Left kidney (tissue), 8 donors: ENCODE measurements at places on chromosomes 2 and 18. TPM values are rescaled to one million over a fixed set of nuclear protein-coding genes. Genes with fewer than 3 reads are reported as not detected.

The RBMS1 gene
- 177 TPM for polyA plus RNA-seq

The HNMT gene
- 78.8 TPM for polyA plus RNA-seq

The COBLL1 gene
- 142 TPM for polyA plus RNA-seq

The TSPYL6 gene
- 0.13 TPM for polyA plus RNA-seq

The TTN gene
- 1.2 TPM for polyA plus RNA-seq

The NAT8 gene
- polyA plus RNA-seq: 18.6 TPM

The TUBA4B gene
- 0.75 TPM for polyA plus RNA-seq

The ABCG8 gene
- polyA plus RNA-seq: 0.88 TPM

The TACR1 gene
- 2.9 TPM for polyA plus RNA-seq

The CAVIN2 gene
- 30.0 TPM for polyA plus RNA-seq

The QPCT gene
- 13.2 TPM for polyA plus RNA-seq

The NOL4 gene
- polyA plus RNA-seq: 2.8 TPM

- no peak for DNase-seq
Measured at GRCh38 chr2:226855787-226856186, 19.9 kb downstream of the RHBDD1 start.

GRCh38 chr2:53087262-53087873, 680.2 kb upstream of the CHAC2 start:
- no peak for DNase-seq

DNA sequence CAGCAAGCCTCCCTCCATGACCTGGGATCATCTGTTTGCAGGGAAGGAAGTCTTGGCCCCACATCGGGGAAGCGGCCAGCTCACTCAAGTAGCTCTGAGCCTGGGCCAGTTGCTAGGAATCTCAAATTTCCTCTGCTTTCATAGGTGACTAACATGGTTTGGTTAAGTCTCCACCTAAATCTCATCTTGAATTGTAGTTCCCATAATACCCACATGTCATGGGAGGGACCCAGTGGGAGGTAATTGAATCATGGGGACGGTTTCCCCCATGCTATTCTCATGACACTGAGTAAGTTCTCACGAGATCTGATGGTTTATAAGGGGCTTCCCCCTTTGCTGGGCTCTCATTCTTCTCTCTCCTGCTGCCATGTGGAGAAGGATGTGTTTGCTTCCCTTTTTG, 75.2 kb downstream of the LBH start:
- DNase-seq: no peak

DNA sequence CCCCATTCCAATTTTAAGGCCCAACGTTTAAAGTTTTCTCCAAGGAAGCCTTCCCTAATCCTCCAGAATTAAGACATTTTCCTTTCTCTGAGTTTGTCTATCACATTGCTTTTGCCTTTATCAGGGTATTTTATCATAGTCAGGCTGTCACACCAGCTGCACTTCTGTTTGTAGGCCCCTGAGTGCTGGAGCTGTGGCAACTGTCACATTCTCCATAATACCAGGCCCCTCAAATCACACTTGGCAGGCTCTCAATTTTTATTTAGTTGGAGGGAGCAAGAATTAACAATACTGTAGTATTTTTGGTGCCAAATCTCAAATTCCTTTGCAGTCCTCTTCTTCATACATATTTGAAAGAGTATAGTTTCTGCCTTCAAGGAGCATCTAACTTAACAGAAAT, 122.2 kb downstream of the FSHR start:
- no peak for DNase-seq

GRCh38 chr2:136029149-136029548, 43.7 kb upstream of the DARS1 start:
- DNase-seq: no peak

DNA sequence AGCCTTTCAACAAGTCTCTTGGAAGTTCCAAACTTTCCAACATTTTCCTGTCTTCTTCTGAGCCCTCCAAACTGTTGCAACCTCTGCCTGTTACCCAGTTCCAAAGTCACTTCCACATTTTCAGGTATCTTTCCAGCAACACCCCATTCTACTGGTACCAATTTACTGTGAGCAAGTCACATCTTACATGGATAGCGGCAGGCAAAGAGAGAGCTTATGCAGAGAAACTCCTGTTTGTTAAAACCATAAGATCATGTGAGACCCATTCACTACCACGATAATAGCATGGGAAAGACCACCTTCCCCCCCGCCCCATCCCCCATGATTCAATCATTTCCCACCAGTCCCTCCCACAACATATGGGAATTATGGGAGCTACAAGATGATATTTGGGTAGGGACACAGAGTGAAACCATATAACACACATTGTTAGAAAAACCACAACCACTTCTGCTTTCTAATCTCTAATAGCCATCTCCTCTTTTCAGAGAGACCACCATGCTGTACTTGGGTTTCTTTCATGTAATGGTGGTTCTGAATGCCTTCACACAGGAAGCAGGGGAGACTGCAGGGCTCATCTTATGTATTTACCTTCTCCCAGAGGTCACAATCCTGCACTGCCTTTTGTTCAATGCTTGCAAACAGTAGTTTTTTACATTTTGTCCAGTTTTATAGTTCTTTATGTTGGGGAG, 46.0 kb upstream of the CALCRL start:
- no peak for DNase-seq

DNA sequence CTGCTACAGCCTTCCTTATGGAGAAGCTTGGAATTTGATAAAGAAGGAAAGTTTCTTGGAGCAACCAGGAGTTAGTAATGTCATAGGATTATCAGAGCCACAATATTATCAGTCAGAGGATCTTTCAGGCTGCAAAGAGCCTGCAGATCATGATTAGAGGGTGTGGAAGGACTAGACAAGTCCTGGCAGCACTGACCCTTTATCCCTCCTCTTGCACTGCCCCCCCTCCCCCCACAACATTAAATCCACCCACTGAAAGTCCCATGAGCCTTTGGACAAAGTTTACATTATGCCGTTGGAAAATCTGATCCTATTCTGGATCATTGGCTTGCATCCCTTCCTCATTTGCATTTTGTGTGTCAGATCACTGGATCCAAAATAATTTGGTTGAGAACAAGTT, 18.7 kb upstream of the IMPA2 start:
- no peak for DNase-seq

GRCh38 chr2:112187805-112188596, 49.8 kb downstream of the FBLN7 start:
- no peak for DNase-seq

DNA sequence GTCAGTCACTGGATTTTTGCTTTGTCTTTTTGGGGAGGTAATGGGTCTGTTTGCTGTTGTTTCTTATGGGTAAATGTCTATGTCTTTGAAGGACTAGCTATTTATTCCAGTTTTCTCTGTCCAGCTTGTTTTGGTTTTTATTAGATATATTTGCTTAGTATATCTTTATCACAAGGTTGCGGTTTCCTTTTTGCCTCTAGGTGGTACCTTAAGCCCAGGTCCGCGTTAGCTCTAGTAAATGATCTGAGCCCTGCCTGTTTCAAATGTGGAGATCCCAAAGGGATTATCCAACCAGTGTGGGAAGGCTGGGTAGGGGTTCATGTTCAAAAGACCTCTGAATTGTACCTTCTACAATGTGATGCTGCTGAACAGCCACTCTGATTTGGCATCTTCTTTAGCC, 114.5 kb downstream of the MYO3B start:
- DNase-seq: no peak

- DNase-seq: no peak
Measured at GRCh38 chr2:54904836-54905235, 145.4 kb downstream of the RTN4 start.

DNA sequence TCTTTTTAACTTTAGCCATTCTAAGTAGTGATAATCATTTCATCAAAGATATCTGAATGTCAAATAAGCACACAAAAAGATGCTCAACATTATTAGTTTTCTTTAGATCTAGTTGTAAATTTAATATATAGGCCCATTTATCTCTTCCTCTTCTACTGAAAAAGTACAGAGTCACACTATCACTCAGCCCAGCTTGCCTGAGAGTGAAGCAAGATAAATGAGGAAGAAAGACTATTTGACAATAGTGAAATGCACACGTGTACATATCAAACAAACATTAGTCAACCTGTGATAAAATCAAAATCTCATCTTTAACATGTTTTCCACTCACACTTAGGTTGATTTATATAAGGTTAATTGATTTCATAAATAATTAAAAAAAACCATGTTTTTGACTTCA, 83.5 kb upstream of the CCDC195 start:
- no peak for DNase-seq

- DNase-seq: no peak
Measured at GRCh38 chr2:118040891-118041290, 27.0 kb upstream of the CCDC93 start.

GRCh38 chr18:44857744-44858491, 177.2 kb downstream of the SETBP1 start:
- DNase-seq: no peak

GRCh38 chr2:219001577-219002394, 8.6 kb upstream of the CRYBA2 start:
- DNase-seq: no peak

- DNase-seq: no peak
Measured at GRCh38 chr2:55590810-55591440, 26.5 kb downstream of the PPP4R3B start.

DNA sequence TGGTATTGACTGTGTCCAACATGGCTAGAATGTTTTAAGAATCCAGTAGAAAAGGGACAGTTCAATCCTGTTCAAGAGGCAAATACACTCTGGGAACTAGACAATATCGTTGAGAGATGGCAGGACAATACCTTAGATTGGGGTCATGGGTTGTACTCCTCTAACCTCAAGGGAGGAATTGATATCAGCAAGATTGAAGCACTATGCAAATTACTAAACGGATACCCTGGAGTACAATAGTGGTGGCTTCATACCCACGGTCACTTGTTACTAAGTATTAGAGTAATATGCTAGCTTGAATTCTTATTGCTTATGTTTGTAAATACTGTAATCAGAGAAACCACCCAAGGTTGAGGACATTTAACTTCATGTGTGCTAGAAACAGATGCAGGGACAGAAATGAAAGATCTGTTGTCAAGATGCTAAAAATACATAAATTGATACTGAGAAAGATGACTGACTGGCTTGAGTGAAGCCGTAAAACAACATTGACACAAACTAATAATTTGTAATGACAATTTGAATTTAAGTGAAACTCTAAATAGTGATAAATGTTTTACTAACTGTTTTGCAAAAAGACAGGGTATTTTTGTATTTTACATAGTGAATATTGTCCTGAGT, 73.3 kb downstream of the KCNJ3 start:
- DNase-seq: no peak

GRCh38 chr2:29848566-29849310, 72.6 kb downstream of the ALK start:
- DNase-seq: no peak

DNA sequence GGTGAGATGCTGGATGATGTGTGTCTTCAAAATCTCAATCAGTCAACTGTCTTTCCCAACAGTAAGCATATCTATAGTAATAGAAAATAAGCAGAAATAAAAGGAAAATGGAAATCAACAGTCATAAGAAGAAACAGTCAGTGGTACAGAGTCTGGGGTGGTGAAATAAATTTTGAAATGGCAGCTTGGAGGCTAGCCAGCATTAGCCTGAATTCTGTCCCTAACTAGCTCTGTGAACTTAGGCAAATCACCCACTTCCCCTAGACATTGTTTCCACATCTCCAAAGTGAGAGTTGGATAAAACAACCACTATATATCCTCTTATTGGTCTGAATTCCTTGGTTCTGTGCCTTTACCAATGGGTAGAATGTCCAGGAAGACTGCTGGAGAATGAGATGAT, 189.7 kb upstream of the REV1 start:
- no peak for DNase-seq

GRCh38 chr2:182868054-182868796, 1.8 kb upstream of the FRZB start:
- no peak for DNase-seq

- no peak for DNase-seq
Measured at GRCh38 chr18:48673456-48673852, 134.6 kb downstream of the CTIF start.

DNA sequence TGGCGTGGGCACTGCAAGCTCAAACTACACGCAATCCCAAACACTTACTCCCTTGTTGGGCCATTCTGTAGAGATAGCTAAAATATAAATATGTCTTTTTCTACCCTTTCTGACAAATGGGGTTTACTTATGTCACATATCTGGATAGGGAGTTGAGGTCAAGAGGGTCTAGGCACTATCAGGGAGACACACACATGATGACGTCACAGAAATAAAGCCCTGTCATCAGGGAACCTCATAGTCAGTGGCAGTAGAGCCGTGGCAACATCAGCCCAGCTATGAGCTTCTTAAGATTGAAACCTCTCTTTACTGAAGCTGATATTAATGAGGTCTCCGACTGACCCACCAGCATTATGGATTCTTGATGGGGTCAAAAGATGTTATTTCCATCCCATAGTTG, 234.6 kb upstream of the CDH7 start:
- no peak for DNase-seq

- DNase-seq: no peak
Measured at GRCh38 chr18:7840411-7840810, 273.3 kb downstream of the PTPRM start.

DNA sequence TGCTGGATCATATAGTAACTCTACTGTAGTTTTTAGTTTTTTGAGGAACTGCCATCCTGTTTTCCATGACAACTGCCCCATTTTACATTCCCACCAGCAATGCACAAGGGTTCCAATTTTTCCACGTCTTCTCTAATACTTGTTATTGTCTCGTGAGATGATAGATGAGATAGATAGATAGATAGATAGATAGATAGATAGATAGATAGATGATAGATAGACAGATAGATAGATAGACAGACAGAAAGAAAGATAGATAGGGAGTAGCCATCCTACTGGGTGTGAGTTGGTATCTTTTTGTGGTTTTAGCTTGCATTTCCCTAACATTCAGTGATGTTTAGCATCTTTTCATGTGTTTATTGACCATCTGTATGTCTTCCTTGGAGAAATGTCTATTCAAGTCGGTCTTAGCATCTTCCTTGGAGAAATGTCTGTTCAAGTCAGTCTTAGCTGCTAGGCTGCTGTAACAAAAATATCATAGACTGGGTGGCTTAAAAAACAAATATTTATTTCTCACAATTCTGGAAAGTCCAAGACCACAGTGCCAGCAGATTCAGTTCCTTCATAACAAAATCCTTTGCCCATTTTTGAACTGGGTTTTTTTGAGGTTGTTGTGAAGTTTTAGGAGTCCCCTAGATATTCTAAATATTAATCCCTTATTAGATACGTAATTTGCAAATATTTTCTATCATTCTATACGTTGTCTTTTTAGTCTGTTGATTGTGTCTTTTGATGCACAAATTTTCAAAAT, 98.5 kb downstream of the BIN1 start:
- no peak for DNase-seq

- DNase-seq: no peak
Measured at GRCh38 chr18:13537022-13537780, 189.2 kb downstream of the FAM210A start.
